ENCODE measurements at places on chromosomes 1 and 21. TPM values are rescaled to one million over a fixed set of nuclear protein-coding genes. Genes with fewer than 3 reads are reported as not detected.

Gene ZZZ3
- polyA plus RNA-seq, result 74.0 TPM

GRCh38 chr1:207698822-207699483 is 52.9 kb upstream of the CD46 start:
- peak; percentile 10 for DNase-seq

- DNase-seq, result no peak
Measured at GRCh38 chr1:9782116-9782751, 41.5 kb downstream of the CLSTN1 start.

GRCh38 chr1:111989531-111990025 is at the start of gene KCND3:
Gene KCND3 (minus strand): TSS chr1:111989668.
- no peak for DNase-seq

GRCh38 chr1:110288111-110288510 is 51.1 kb upstream of the RBM15 start:
- no peak for DNase-seq
